ENCODE measurements at places on chromosomes 5 and 9.

GRCh38 chr5:95845391-95845790, 22.9 kb upstream of the GLRX start:
- DNase-seq, result no peak

GRCh38 chr5:148559461-148559860, 94.9 kb downstream of the HTR4 start:
- no peak for DNase-seq

DNA sequence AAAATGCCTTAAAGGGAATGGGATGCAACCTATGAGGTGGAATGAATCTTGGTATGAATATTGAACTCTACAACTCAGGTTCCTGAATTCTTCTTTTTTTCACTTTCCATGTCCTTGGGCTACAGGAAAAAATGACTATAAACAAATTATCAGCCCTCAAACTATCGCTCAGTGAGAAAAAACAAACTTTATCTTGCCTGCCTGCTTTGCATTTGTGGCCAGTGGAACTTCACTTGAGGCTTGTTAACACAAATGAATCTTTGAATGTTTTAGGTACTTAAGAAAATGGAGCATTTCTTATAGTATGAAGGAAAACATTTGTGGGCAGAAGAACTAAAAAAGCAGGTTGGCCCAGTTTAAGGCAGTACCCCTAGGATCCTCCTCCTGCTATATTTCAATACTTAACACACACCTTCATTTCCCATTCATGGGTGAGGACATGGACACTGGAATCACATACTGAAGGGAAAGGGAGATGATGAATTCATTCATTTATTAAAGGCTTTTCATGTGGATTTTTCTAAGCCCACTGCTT, 34.1 kb downstream of the ELOVL7 start:
- DNase-seq, result no peak

GRCh38 chr9:81113453-81114124, 575.8 kb downstream of the TLE1 start:
- DNase-seq, result no peak

- no peak for DNase-seq
These were observed 83.1 kb upstream of the GLRA1 start for GRCh38 chr5:152007653-152008335.

GRCh38 chr5:53503562-53504218, 23.3 kb downstream of the FST start:
- DNase-seq, result no peak

DNA sequence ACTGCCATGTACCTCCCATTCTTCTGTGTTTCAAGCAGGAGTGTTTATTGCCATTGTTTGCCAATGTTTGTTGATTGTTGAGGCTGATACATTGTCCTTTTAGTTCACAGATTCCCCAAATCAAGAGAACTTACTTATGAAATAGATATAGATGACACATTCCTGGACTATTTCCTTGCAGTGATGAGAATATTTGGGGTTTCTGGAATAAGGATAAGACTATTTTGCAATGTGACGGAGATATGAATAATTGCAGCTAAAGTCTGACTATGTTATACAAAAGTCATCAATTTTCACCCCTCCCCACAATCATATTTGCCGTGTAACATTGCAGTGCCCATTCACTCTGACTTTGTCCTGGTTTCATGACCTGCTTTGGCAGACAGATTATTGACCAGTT, 460.8 kb downstream of the CDH10 start:
- no peak for DNase-seq

DNA sequence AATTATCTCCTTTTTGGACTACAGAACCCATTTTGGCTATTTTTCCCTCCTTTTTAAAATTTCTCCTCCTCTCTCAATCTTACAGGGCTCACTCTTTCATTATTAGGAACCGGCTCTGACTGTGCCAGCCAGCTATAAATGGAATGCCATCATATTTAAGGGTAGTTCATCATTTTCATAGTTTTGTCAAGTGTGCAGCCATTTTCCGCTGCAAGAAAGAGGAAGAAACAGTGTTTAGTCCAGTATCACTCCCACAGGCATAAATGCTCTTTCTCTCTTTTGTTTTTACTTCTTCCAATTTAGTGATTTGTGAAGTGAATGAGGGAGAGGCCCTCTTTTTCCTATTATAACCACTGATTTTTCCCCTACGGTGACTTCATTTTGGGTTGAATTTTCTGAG, 290.0 kb downstream of the NR3C1 start:
- DNase-seq, result no peak

DNA sequence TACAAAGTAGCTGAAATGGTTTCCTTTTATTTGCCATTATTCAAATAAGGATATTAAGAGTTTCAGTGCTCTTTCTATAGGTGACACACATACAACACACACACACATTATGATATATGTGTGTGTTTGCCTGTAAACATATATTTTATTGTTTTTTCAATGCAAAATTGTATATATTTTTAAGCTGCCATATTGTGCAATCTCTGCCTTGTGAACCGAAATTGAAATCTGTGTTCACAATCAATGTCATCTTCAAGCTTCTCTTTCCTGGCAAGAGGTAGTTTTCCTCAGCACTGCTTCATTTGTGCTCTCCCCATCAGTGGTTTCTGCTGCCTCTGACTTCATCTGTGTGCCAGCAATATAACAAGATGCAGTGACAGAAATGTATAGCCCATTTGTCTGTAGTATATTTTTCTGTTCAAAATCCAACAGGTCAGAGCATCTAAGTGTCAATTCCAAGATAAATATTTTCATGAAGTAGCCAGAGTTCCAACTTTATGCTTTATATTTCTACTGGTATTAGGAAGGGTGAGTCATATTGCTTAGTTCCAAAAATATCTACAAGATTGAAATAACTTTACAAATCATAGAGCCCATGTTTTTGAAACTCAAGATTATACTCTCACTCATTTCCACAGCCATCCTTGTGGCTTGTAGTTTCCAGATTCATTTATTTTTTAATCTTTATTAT, 1704.8 kb upstream of the CDH9 start:
- DNase-seq, result no peak

GRCh38 chr5:180119031-180119902, 47.7 kb upstream of the RNF130 start:
- no peak for DNase-seq

DNA sequence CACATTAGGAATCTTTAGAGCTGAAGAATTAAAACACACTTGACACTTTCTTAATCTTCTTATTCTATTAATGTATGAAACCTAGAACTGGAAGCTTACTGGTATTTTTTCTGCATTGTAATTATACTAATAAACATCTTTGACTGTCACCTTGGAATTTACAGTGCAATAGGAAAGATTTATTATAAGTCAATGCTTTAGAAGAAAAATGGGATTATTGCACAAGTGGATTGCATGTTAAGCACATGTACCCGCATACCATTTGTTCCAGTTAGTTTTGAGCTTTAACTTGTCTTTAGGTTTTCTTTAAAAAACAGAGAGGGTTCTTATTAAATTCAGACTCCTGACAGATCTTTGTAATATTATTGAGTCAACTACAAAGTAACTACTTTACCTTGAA, 278.5 kb downstream of the CCDC171 start:
- no peak for DNase-seq

DNA sequence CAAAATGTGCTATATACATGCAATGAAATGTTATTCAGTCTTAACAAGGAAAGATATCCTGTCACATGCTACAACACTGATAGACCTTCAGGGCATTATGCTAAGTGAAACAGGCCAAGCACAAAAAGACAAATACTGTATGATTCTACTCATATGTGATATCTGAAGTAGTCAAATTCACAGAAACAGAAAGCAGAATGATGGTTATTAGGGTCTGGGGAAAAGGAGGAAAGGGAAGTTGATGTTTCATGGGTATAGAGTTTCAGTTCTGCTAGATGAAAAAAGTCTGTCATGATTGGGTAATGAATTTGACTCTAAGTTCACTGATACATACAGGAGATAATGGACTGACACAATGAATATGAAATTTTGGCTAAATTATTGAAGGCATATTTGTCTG, 11.2 kb upstream of the RIC1 start:
- DNase-seq, result no peak

DNA sequence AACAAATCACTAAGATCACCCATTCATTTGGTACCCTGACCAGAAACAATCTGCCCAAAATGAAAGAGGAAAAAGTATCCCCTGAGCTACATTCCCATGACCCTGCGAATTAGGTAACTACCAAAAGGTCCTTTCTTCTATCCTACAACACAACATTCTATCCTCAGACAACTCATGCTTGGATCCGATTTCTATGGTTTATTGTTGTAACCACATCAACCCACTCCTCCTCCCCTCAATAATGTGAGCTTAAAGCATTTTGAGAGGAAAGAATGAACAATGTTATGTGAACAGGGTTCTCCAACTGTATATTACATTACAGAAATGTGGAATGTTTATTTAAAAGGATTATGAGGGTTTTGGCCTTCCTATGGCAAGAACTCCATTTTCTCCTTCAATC, 4.0 kb downstream of the SLC35D2 start:
- DNase-seq, result no peak

DNA sequence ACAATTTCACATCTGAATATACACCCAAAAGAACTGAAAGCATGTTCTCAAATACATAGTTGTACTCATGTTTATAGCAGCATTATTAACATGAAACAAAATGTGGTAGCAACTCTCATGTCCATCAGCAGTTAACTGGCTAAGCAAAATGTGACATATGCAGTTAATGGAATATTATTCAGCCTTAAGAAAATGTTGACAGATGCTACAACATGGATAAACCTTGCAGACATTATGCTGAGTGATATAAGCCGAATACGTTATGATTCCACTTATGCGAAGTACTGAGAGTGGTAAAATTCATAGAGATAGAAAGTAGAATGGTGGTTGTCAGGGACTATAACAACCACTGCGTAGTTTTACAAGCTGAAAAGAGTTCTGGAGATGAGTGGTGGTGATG, 1469.0 kb upstream of the ACO1 start:
- no peak for DNase-seq

GRCh38 chr9:128918921-128919320, 1.9 kb upstream of the PHYHD1 start:
- no peak for DNase-seq

- DNase-seq, result no peak
These were observed 1118.6 kb upstream of the CDH9 start for GRCh38 chr5:28156981-28157380.

GRCh38 chr5:142758062-142758795, 11.9 kb upstream of the ARHGAP26 start:
- no peak for DNase-seq

DNA sequence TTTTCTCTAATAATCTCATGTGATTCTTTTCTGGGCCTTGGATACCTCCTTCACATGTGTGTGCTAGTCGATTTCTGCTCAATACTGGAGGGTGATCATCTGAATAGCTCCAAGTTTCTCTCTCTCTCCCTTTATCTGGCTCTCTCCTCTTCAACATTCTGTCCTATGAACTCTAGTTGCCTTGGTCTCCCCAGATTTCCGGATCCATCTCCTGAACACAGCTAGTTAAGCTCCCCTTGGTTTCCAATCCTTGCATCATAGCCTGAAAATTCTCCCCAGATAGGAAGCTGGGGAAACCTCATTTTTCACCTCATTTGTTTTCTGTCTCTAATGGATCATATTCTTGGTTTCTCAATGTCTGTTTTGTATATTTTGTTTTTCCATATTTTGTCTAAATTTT, 832.3 kb downstream of the MTRR start:
- DNase-seq, result no peak

DNA sequence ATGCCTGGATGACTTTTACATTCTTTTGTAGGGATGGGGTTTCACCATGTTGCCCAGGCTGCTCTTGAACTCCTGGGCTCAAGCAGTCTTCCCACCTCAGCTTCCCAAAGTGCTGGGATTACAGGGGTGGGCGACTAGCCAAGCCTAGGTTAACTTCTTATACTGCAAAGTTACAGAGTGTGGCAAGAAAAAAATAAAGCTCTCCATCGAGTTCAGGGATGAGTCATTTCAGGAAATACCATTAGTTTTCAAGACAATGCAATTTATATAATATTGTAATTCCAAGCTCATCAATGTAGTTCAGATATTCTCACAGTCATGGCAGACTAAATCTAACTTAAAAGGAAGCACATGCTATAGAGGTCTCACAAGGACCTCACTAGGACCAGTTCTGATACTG, 11.5 kb upstream of the ABO start:
- DNase-seq, result no peak

DNA sequence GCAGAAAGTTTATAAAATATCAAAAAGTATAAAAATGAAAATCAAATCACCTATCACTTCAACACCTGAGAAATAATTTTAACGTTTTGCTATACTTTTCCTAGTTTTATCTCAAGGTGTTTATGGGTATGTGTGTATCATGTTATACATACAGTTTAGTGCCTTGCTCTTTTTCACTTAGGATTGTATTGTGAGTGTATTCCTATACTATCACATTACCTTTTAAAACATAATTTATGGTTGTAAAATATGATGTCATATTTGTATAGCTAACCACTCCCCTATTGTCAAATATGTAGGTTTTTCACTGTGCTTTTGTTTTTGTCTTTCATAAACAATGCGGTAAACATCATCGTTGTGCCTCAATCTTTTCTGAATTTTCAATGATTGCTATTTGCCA, 479.9 kb downstream of the SPOCK1 start:
- DNase-seq, result no peak

GRCh38 chr9:133768371-133768858, 30.3 kb upstream of the SARDH start:
- no peak for DNase-seq

DNA sequence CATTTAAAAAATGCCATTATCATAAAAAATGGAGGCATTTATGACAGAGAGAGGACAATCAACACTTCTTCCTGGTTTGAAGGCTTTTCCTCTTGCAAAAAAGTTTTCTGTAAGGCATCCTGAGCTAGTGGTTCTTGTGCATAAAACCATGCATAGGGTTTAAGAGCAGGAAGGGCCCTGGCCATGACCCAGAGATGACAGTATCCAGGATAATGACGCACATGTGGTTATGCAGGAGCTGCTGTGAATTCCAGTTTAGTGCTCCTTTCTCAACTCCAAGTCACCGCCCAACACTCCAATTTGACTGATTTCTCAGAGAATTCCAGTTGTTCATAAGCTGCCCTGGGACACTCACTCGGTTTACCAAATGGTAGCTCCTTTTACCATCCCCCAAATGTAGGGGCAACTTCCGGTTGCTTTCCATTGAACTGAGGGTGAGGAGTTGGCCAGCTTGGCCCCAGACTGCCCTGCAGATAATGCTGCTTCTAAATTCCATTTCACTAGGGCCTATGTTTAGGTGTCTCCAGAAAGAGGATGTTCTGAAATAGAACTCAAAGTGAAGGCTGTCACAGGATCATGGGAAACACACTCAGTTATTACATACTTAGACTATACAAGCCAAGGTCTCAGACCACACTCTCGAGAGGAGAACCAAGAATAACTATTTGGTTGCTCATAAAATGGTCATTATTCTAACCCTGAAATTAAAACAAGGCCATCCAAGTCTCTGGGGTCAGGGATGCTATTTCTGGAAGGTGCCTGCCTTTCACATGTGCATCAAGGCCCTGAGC, 179.1 kb downstream of the SLIT3 start:
- no peak for DNase-seq
